ENCODE measurements at places on chromosomes 12 and 14.

- no peak for DNase-seq
Measured at GRCh38 chr14:95055318-95055717, 102.0 kb downstream of the DICER1 start.

DNA sequence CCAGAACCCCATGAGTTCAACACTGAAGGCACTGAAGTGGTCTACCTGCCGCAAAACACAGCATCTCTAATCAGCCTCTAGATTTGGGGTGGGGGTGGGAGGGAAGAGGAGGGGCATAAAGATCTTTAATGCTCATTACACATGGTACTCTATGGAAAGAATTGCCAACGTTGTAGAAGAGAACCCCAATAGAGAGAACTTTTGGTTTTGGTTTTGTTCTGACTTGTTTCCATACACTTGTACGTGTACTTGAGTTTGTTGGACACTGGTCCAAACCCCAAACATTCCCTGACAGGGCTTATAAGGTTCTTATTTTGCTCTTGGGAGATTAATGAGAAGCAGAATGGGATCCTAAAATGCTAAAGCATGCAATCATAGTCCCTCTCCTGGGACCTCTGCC, 31.0 kb downstream of the GNPTAB start:
- no peak for DNase-seq

- DNase-seq = no peak
Measured at GRCh38 chr14:99012703-99013102, 259.3 kb downstream of the BCL11B start.

DNA sequence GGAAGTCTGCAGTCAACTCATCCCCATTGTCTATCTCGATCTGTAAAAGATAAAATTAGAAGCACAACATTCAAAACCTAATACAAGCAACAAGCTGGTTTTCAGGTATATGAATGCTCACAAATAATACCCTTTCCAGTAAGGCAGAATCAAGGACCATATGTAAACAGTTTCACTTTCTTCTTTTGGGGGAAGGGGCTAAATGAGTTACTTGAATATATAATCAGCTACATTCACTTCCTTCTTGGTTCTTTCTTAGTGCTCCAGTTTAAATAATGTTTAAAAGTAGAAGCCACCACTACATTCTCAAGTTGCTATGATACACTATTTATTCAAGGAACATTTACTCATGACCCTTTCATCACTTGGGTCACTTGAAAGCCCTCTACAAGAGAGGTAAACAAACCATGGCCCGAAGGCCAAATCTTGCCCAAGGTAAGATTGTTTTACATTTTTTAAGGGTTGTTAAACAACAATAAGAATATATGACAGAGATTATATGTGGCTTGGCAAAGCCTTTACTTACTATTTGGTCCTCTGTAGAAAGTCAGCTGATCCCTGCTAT, 10.3 kb downstream of the TWF1 start:
- no peak for DNase-seq

- no peak for DNase-seq
Measured at GRCh38 chr12:131642101-131642540, 68.8 kb upstream of the SFSWAP start.

DNA sequence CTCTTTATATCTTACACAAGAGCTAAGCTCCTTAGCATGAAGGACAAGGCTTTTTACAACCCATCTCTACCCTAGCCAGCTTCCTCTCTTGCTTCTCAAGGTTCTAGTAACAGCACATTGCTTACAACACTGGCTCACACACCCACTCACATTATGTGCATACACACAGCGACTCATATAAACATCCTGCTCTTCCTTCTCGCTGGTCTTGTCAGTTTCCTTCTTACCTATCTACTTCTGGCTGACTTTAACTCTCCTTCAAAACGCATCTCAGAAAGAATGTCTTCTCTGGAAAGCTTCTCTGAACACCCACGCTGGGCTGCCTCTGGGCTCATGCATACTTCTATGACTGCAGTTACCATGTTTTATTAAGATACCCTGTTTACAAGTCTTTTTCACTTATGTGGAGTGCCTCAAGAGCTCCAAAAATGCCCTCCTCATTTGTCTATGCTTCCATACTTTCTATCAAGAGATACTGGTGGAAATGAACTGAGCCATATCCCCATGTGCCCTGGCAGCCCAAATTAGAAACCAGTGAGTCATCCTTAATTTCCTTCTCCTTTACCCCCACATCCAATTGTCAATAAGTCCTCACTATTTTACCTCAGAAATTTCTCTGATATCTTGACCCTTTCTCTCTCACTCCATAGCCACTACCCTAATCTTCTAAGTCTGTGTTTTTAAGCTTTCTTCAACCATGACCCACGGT, 126.9 kb upstream of the KRAS start:
- no peak for DNase-seq

GRCh38 chr14:26531894-26532293, 65.9 kb downstream of the NOVA1 start:
- DNase-seq = no peak

DNA sequence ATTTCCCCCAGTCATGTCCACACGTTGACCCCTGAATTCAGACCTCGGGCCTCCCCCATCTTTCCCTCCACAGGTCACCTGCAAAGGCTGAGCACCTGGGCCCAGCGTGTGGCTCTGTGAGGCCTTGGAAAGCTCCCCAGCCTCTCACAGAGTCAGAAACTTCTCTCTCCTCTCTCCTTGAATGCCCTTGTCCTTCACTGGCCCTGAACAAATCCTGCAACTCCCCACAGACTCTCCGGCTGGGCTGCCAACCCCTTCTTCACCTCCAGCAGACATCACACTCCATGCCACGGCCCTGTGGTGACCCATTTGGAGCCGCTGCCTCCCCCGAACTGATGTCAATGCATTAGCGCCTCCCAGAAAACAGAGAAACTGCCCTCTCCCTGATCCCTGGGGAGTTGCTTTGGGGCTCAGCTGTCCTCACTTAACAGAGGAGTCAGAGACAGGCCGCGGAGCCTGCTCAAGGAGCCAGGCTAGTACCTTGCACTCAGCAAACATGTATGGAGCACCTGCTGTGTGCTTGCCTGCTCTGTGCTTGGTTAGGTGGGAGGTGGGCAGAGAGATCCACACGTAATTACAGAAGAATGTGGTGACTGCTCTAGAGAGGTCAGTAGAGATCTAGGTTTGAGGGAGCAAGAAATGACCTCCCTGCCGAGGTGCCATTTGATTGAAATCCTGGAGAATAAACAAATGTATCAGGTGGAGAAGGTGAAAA, 99.2 kb upstream of the PWP1 start:
- DNase-seq = no peak

GRCh38 chr12:43154498-43155045, 397.4 kb downstream of the ADAMTS20 start:
- no peak for DNase-seq

GRCh38 chr12:132357623-132358186, 28.3 kb upstream of the GALNT9 start:
- DNase-seq = no peak

DNA sequence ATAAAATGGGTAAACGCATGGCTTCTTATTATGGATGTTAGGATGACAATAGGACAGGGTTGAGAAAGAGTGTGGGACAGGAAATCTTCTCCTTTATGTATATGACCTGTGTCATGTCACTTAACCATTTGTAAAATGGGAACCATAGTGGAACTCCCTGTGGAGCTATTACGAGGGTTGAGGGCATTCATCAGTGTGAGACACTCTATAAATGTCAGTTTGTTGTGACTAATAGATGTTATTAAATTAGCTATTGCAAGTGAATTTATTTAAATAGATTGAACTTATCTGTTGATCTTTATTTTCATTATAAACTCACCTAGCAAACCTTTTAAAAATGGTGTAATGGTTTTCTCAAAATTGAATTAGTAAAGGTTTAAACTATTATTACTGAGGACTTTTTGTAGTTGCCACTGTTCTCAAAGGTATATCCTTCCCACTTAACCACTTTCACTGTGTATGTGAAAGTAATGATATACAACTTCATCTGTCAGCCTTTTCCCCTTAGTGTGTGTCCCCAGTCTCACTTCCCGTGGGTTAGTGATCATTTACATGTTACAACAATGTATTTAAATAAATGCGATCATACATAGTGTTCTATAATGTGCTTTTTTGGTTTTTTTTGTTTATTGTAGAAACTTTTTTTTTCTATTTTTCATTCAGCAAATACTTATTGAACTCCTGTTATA, 17.1 kb downstream of the HELB start:
- no peak for DNase-seq

DNA sequence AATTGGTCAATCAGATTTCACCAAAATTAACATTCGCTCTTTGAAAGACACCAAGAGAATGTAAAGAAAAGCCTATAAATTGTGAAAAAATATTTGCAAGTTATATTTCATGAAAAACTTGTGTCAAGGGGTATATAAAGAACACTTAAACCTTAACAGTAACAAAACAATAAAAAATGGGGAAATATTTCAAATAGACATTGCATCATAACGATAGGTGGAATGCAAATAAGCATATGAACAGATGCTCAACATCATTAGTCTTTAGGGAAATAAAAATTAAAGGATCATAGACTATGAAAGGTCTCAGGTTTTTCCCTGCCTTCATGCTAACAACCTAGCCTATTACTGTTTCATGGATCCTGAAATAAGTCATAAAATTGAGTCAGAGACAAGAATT, 64.3 kb downstream of the COCH start:
- no peak for DNase-seq

- DNase-seq = no peak
Measured at GRCh38 chr12:108939594-108939993, 59.7 kb downstream of the DAO start.

DNA sequence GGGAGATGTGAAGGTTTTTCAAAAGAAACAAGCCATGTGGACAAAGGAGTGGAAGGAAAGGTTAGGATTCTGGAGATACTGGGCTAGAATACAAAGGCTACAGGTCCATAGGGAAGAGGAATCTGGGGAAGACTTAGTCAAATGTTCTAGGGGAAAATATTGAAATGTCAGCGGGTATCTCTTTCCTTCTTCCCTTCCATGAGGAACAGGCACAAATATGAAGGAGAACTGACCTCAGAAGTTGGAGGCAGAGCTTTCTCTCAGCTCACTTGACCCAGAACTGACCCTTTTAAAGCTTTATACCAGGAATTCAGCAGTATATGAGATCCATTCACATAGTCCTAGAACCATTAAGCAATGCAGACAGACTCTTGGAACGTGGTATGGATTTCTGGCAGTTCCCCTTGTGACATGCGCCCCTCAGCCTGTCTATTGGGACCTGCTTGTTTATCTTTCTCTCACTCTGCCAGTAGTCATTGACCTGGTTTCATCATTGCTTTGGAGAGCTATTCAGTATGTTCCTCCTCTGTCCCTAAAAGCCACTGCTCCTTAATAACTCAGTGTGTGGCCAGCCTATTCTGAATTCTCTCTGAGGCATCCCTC, 43.0 kb upstream of the GSG1 start:
- no peak for DNase-seq

DNA sequence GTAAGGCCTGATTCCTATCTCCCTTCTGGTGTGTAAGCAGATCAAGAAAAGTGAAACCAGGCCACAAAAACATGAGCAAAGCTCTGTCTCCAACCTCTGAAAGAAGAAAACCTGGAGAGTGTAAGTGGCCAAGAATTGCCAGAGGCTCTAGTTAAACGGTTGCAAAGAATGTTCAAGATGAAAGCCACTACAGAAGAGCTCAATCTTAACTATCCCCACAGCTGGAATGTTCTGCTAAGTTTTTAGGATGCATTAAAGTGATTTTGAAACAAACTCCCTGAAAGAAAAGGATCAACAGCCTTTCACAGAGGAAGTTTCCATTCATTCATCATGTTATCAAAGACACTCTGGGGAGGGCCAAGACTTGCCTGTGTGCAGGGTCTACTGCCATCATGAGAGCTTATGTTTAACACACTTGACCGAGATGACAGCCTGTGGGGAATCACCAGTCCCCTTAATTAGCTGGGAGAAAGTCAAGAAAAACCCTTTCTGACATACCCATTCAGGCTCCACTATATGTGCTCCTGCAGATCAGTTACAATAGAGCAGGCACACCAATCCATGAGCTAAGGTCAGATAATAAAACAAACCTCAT, 128.0 kb upstream of the OVCH1 start:
- no peak for DNase-seq

DNA sequence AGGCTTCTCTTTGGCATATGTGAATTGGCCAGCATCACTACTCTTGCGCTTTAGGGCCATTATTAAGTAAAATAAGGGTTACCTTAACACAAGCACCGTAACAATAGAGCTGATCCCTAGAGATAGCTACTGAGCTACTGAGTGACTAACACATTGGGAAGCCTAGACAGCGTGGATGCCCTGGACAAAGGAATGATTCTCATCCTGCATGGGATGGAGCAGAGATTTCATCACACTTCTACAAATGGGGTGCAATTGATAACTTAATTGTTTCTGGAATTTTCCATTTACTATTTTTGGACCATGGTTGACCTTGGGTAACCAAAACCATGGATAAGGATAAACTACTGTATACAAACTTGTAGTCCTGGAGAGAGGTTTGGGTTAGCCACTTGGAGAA, 57.1 kb downstream of the FBXO34 start:
- no peak for DNase-seq

DNA sequence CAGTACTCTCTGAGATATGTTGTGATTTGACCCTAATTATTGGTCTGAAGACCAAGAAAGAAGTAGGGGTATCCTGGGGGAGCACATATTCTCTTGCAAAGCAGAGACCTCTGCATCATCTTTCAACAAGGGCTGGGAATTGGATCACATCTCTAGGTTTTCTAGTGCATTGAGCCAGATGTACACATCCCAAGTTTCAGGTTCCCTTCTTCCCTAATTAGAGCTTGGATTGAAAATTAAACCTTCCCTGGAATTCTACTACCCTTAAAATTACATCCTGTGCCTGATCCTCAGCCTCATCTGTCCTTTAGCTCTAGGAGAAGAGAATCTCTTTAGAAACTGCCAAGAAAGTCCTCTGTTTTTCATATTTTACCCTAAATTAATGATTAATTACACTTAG, 839.6 kb downstream of the SLC6A15 start:
- DNase-seq = no peak

DNA sequence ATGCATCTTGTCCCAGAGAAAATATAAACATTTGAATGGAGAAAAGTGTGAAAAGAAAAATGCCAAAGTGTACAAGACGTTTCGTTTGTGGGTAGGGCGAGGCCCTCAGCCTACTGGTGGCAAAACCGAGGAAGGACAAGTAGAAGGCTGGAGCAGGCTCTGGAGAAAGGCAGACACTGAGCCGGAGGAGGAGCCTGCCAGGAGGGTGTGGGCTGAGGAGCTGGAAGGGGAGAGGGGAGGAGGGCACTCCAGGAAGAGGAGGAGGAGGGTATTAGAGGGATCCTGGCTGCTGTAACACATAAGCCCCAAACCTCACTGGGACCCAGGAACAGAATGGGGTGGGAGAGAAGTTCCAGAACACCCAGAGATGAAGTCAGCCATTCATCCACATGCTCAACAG, 47.7 kb downstream of the CLMN start:
- no peak for DNase-seq

DNA sequence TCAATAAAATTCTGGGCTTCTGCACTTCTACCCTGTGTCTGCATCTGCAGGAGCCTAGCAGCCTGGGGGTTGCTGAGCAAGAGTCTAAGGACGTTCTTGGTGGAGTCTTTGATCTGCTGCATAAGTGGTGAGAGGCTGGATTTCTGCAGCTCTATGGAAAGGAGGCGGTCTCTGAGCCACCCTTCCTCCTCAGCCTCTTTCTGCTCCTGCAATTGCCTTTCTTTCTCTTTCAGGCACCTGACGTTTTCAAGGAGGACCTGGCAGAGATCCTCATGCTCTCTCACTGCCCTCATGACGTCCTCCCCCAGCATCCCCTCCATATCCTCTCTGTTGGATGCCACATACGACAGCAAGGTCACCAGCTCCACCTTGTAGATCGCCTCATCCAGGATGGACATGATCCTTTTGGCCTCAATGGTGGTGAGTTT, 13.6 kb upstream of the TPCN1 start:
- no peak for DNase-seq

GRCh38 chr12:6085841-6086240, 38.6 kb downstream of the VWF start:
- no peak for DNase-seq

GRCh38 chr12:130537051-130537450, 179.0 kb downstream of the RIMBP2 start:
- DNase-seq = no peak
